ENCODE measurements at places on chromosomes 5 and 9.

GRCh38 chr9:15225564-15226126 is 81.4 kb downstream of the TTC39B start:
- no peak for DNase-seq

DNA sequence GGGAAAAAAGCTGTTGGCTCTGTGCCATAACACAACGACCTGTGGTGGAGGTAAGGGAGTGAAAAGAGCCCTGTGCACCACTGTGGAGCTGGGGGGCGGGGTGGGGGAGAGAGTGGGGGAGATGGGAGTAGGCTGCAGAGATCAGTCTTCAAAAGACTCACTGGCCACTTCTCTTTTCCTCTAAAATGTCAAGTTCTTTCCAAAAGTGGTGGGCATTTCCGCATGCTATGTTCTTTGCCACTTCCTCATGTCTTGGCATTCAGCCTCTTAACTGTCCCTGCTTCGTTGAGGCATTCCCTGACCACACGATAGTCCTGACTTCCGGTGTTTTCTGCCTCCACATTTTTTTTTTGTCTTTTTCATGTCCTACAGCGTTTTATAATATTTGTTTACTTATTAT is 2.4 kb upstream of the PPP2R2B start:
- DNase-seq, result no peak

- no peak for DNase-seq
Observed at GRCh38 chr9:35906923-35907699, 1.1 kb downstream of the HRCT1 start.

DNA sequence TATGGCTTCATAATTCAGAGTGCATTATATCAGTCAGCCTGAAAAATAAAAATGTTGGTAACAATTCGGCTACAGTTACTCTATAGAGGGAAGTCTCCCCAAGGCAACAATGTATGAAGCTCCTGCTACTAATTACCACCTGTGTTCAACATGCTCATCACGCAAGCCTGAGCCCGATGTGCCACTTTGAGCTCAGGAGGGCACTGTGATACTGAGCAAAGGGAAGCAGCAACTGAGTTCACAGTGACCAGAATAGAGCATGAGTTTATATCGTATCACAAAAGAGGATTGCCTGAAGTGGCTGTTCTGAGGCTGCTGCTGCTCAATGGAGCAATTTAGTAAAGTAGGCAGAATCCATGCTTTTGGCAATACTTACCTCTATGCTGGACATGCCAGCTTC is 202.0 kb upstream of the HAPLN1 start:
- DNase-seq, result no peak

- no peak for DNase-seq
Observed at GRCh38 chr9:111037708-111038330, 451 bp downstream of the LPAR1 start.
